ENCODE measurements at places on chromosomes 16 and 17. TPM values are rescaled to one million over a fixed set of nuclear protein-coding genes. Genes with fewer than 3 reads are reported as not detected.

GRCh38 chr16:89442990-89443726 is 47.2 kb downstream of the ANKRD11 start:
- no peak for DNase-seq

- DNase-seq = no peak
These were observed 997.8 kb upstream of the EEF2KMT start for GRCh38 chr16:6095414-6095813.

GRCh38 chr17:68611353-68612208 is 10.4 kb upstream of the FAM20A start:
- no peak for DNase-seq

DNA sequence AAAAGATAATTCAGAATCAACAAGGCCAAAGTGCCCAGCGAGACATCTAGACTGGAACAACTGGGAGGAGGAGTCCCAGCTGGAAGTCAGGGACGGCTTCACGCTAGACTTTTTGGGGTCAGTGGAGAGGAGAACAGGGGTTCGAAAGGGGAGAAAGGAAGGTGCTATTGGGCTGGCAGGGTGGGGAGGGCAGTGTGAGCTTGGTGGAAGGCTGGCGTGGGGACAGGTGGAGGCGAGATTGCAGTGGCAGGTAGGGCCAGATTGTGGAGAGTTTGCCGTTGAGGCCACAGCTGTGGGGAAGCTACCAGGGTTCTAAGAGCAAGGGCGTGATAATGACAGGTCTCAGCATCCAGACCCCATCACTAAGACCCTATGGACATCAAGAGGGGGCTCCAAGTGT is 10.5 kb downstream of the SDK2 start:
- no peak for DNase-seq

The NPLOC4 gene
- 101 TPM for total RNA-seq

The HSD3B7 gene
- 1.2 TPM for total RNA-seq

DNA sequence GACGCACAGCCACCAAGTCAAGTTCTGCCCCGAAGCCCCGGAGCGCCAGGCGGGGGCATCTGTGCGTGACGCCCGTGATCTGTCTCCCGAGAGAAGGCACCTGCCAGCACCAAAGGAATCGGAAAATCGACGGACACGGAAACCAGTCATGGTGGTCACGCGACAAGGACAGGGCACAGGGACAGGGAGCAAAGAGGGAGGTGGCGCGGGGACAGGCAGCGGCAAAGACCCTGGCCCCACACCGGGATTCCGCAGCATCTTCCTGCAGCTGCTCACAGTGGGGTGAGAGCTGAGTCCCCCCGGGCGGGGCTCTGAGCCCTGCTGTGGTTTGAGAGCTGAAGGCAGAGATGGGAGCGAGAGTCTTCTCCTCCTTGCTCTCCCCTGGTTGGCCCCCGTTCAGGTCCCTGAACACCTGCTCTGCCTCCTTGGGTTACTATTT is 56.4 kb downstream of the ABR start:
- no peak for DNase-seq

DNA sequence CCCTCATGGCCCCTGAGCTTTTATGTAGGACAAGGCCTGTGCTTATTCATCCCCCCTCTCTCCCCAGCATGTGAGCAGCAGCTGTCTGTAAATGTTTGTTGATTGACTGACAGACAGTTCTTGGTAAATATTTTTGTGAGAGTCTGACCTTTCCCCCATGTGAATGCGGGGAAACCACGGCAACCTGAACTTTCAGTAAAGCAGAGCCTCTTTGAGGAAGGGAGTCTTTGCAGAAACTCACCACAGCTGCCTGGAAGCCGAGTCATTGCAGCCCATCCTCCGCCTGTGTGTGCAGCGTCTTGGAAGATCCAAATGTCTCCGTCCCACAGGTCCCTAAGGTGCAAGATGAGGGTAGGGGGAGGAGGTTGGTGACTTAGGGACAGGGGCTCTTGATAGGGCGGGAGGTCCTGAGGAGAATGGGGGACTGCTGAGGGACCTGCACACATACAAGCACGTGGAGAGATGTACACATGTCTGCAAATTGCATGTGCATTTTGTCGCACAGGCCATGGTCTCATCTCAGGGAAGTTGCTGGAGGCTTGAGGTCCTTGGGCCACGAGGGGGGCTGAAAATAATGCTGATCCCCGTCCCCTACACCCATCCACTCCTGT is 23.0 kb upstream of the IL21R start:
- DNase-seq = no peak

DNA sequence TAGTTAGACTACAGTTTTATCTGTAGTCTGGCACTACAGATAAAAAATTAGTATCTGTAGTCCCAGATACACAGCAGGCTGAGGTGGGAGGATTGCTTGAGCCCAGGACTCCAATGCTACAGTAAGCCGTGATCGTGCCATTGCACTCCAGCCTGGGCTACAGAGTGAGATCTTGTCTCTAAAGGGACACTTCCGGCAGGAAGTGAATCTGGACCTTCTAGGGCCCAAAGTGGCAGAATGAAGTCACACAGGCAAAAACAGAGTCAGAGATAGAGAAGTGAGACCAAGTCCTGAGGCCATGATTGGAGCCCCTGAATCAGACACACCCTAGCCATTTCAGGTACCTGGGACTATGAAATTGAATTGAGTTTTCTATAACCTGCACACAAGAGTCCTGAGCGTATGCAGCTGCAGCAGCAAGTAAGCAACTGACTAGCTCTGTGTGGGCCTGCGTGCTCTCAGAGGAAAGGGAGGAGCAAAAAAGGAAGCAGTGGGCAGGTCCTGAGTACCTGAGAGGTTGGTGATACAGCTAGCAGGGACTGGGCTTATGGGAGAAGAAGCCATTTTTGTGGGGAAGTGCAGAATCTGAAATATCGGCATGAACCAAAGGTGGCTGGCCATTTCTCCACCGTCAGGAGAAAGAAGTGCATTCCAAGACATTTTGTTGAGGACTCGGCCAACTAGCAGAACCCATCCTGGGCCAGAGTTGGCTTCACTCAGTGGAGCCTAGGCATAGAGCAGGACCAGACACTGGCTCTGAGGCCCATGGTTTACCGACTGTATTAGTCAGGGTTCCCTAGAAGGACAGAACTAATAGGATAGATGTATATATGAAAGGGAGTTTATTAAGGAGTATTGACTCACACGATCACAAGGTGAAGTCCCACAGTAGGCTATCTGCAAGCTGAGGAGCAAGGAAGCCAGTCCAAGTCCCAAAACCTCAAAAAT is 27.2 kb upstream of the BRD7 start:
- no peak for DNase-seq

- DNase-seq = no peak
These were observed 368.8 kb upstream of the CDH8 start for GRCh38 chr16:62404842-62405611.

- DNase-seq = peak; percentile 32
These were observed 363.7 kb downstream of the SNX29 start for GRCh38 chr16:12340151-12340733.

GRCh38 chr17:17191346-17191792 is 14.8 kb downstream of the PLD6 start:
- DNase-seq = no peak

The MAP2K3 gene
- total RNA-seq = 114 TPM

DNA sequence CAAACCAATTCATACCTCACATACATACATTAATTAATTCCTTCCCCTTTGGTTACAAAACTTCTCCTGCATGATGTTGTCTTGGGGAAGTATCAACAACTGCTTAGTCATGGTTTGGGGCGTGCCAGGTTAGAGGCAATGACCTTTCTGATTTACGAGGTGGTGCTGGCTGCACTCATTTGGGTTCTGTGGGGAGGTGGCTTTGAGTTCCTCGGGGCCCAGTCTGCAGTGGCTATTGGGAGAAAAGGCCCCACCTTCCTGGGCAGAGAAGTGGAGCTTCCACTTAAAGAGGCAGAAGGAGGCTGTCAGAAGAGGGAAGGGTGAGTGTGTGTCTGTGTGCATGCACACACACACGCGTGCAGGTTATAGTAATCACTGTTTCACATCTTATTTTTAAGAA is 10.2 kb upstream of the ETV4 start:
- no peak for DNase-seq

GRCh38 chr16:19382887-19383816 is 34.5 kb upstream of the TMC5 start:
- DNase-seq = no peak

GRCh38 chr16:66695471-66695934 is 1.0 kb downstream of the CMTM4 start:
- DNase-seq = peak; percentile 41

GRCh38 chr16:84334482-84334881 is 33.9 kb upstream of the ATP2C2 start:
- DNase-seq = no peak

The RNF43 gene
- 2.5 TPM for total RNA-seq

- no peak for DNase-seq
These were observed 23.8 kb downstream of the NLRP1 start for GRCh38 chr17:5560361-5560988.

The TP53 gene
- 89.9 TPM for total RNA-seq

The CLEC18B gene
- 1.6 TPM for total RNA-seq

- DNase-seq = no peak
These were observed 14.4 kb downstream of the EPOP start for GRCh38 chr17:38660097-38661025.

The EPOP gene
- total RNA-seq = 0.97 TPM

GRCh38 chr17:12851901-12852435 is 62.7 kb downstream of the ARHGAP44 start:
- no peak for DNase-seq

DNA sequence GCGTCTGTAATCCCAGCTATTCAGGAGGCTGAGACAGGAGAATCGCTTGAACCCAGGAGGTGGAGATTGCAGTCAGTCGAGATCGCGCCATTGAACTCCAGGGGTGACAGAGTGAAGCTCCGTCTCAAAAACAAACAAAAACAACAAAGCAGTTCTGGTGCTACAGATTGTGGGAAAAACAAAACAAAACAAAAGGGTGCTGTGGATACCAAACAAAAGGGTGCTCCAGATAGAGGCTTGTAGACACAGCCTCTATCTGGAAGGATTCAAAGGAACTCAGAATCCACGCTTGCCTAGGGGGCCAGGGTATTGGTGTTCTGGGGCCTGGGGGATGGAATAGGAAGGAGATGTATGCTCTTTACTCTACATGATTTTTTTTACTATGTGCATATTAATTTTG is 2.5 kb downstream of the MYLK3 start:
- no peak for DNase-seq

The DNAH2 gene
- not detected for total RNA-seq

The TMC5 gene
- not detected for total RNA-seq

DNA sequence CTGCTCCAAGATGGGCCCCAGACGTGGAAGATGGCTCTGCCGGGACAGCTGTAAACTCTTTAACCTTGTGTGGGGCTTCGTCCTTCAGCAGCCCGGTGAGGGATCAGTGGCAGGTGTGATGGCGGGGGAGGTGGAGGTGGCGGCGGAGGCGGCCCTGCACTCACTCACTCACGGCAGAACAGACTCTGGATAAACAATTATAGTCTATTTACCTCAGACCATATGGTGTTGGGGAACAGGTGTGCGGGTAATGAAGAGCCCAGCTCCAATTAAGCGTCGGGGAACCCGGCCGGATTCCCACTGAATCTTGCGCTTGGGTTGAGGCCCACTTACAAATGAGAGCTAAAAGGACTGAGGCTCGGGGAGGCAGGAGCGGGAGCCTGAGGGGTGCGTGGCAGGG is 104.3 kb upstream of the SDK2 start:
- DNase-seq = no peak

DNA sequence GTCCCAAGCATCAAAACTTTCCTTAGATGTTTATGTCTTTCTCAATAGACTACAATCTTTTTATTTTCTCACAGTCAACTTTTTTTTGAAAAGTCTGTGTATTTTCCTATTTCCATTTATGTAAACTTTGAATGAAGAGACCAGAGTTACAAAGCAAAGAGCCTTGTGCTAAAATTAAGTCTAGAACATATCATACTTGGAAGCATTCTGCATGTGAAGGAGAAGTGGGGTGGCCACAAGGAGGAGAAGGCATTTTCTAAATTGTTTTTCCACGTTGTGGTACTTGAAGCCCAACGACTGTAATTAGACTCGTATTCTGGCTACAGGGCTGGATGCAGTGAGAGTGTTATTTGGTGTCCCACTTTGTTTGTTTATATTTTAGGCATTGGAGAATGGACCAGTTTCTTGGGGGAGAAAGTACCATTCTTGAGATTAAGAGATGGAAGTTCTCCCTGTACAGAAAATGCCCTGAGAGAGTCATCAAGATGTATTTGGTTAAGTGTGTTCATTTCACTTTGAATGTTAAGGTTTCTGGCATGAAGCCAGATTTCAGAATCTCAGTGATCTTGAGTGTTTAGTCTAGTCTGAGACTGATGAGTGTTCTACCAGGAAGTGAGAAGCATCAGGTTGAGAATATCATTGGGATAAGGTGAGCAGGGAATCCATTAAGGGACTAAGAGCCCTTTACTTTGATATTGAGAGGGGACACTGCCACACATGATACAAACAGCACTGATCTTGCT is 71.6 kb downstream of the MAP2K6 start:
- no peak for DNase-seq

DNA sequence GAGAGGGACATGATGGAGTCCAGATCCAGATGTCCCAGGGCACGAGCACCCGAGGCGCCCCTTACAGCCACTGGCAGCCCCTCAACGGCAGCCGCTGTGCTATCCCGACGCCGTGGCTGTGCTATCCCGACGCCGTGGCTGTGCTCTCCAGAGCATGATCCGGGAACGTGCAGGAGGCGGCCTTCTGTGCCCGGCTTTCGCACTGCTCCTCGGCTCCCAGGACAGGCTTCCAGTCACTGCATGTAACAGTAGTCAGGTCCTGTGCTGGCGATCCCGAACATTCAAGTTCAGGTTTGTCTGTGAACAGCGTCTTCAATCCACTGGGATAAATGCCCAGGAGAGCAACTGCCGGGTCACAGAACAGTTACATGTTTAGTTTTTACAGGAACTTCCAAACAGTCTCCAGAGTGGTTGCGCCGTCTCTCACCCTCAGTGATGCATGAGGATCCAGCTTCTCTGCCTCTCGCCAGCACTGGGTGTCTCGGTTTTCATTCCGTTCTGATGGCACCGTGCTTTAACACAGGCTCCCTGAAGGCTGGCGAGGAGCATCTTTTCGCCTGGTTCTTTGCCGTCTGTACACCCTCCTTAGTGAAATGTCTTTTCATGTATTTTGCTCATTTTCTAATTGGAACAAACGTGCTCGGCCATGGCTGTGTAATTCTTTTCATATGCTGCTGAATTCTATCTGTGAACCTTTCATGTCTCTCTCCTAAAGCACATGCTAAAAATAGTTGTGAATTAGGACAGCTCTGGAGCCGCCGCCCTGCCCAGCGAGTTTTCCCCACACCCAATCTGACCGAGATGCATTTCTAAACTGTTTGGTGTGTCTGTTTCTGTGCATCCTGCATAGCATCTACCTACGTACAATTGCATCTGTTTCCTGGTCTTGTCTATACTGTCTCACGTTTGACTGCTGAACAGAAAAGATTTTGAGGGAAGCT is 72.6 kb upstream of the METRNL start:
- no peak for DNase-seq

The KRT32 gene
- not detected for total RNA-seq

DNA sequence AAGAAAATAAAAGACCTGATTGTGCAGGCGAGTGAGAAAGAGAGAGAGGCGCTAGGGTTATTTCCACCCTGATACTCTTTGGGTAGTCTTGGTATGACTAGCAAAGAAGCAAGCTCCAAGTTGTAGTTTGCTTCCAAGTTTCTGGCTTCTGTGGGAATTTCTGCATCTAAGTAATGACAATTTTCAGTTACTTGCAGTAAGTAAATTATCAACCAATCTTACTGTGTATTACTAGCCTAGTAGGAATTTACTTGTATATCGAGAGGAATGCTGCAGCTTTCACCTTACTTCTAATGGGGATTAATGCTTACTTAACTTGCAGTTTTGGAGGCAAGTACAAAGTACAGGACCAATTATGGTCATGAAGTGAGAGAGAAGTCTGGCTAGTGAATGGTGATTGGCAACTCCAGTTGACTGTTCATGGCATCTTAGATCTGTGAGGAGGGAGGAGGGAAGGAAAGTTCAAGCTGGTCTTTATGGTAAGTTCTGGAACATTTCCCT is 31.9 kb downstream of the TENT4B start:
- DNase-seq = no peak

Data from B cell (primary cell).